ENCODE measurements at places on chromosomes 6 and 20. TPM values are rescaled to one million over a fixed set of nuclear protein-coding genes. Genes with fewer than 3 reads are reported as not detected.

The FAM110A gene
- total RNA-seq: 4.3 TPM

The ARFGEF3 gene
- total RNA-seq: 1.7 TPM

The SIGLEC1 gene
- total RNA-seq: 12.3 TPM

The OVOL2 gene
- not detected for total RNA-seq

The PRSS16 gene
- not detected for total RNA-seq

Data from right cardiac atrium (tissue), 5 donors.